ENCODE measurements at places on chromosomes 5 and 9.
A peak's percentile ranks its signal among the peaks of the same experiment; 100 is the strongest.

GRCh38 chr9:110876929-110877328 lies 161.3 kb downstream of the LPAR1 start:
- no peak for DNase-seq

GRCh38 chr5:112614285-112614684 lies 123.4 kb upstream of the APC start:
- DNase-seq, result no peak

GRCh38 chr5:110361471-110361870 lies 365.0 kb downstream of the TMEM232 start:
- DNase-seq, result no peak

DNA sequence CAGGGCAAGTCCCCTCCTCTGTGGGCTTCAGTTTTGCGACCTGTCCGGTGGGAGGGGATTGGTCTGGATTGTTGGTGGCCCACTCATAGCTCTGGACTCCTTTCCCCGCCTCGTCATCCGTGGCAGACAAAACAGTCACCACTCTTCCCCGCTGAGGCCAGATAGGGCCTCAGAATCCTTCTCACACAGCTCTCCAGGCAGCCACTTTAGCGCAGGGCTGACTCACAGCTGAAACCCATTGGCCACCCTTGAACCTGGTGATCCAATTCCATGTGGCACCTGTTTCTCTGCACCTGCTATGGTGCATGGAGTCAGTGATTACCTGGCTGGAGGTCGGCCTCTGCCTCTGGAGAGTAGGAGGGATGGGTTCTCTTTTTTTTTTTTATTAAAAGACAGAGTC lies 15.8 kb upstream of the CACFD1 start:
- DNase-seq, result no peak

DNA sequence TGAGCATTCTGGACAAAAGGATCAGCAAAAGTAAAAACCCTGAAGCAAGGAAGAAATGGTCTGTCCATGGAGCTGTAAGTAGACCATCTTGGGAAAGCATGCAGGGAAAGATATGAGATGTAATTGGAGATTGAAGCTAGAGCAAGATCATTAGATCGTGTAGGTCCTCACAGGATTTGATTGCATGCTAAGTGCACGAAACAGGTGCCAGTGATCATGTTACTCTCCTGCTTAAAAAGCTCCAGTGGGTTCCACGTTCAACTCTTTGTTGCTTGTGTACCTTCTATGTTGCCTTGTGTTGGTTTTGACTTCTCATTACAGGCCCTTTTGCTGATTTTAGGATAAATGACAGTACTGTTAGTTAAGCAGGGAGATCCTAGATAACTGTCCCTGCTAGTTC lies 442.0 kb downstream of the DMRT2 start:
- DNase-seq, result no peak

DNA sequence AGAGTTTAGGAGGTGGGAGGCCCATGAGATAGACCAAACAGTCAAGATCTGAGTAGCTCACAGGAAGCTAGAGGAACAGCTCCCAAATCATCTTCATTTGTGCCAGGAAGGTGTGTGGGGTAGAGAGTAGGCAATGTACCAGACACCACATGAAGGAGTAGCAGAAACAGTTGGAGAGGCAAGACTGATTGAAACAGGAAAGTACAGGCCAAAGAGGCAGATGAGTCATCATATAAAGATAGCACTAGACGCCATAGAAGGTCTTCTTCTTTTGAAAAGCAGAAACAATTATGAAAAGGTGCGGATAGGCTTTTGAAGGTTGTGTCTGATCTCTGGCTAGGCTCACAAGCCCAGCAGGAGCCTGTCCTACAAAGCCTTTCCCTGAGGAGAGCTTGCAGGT lies 62.7 kb upstream of the PALM2AKAP2 start:
- DNase-seq, result no peak

GRCh38 chr9:93893899-93894690 lies 61.1 kb downstream of the BARX1 start:
- no peak for DNase-seq

DNA sequence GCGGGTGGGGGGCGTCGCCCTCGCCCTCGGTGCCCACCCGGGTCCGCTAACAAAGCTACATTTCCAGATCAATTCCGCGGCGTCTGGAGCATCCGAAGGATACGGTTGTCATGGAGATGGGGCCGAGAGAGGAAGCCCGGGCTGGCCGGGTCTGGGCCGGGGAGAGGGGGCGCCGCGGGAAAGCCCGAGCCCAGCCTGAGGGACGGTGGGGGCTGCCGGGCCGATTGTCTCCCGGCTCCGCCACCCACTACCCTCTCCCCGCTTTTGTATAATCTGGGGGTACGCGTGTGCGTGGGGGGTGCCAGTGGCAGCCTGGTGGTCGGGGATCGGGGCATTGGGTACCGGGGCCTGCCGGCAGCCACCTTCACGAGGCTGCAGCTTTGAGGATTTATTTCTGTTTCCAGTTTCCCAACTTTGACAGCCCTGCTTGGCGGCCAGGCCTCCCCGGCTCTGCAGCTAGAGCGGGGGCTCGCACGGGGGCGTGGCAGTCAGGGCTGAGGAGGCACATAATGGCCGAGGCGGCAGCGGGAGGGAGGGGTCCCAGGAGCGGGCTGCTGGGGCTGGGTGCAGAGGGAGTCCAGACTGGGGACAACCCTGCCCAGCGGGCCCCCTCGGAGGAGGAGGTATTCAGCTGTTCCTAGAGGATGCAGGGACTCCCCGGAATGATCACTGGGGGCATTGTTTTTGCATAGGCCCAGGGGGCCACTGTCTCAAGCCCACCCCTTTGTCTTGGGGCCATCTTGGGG lies 626 bp downstream of the PSD2 start:
- no peak for DNase-seq

DNA sequence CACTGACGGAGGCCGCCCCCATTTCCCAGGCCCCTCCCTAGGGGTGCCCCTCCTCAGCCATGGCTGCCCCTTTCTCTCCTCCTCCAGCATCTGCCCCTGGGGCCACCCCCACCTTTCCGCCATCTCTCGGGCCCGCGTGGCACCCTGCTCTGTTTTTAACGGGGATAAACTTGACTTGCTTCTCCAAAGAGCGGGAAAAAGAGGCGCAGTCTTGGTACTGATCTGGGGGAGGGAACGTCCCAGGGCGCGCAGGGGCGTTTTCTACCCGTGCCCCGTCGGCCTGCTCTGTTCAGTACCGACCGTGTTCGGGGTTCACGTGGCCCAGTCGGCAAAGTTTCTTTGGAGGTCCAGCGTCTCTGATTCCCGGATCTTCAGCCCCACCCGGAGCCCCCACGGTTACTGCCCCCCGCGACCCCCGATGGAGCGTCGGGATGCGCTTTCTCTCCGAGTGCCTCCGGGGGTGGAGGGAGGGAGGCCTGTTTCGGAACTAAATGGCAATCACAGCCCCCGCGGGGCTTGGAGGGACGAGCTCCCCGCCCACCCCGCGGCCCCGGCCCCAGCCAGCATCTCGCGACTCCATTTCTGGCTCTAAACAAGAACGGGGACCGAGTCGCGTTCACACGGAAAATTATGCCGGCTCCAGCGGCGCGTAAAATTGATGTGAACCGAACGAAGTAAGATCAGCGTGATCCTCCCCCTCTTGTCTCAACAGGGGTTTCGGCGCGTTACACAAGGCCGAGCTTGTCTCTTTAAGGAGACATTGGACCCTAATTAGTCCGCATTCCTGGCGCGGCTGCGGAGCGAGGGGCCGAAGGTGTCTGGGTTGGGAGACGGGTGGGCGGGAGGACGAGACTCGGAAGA lies 1.1 kb upstream of the TLE4 start:
- peak; percentile 7 for DNase-seq

GRCh38 chr9:6575324-6576034 lies 70.0 kb downstream of the GLDC start:
- no peak for DNase-seq

- DNase-seq, result no peak
These were observed 53.5 kb downstream of the TLR4 start for GRCh38 chr9:117757561-117758190.

GRCh38 chr9:136602193-136602885 lies 56.5 kb upstream of the NOTCH1 start:
- DNase-seq, result no peak

DNA sequence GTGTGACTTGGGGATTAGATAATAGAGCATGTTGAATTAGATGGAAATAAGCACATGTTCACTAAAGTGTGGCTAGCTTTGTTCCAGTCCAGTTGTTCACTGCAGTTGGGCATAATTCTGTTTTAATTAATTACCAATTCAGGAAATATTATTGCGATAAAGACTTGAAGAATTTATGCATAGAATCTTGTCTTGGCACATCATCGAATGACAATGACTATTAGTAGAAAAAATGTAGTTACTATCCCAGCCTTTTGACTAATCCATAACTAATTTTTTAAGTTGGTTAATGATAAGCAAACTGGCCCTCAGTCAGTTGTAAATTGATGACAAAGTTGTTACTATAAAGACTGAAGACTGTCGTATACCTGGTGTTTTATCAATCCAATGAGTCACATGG lies 10.5 kb downstream of the LNPEP start:
- DNase-seq, result no peak

GRCh38 chr9:14452539-14452938 lies 138.6 kb upstream of the NFIB start:
- DNase-seq, result no peak

DNA sequence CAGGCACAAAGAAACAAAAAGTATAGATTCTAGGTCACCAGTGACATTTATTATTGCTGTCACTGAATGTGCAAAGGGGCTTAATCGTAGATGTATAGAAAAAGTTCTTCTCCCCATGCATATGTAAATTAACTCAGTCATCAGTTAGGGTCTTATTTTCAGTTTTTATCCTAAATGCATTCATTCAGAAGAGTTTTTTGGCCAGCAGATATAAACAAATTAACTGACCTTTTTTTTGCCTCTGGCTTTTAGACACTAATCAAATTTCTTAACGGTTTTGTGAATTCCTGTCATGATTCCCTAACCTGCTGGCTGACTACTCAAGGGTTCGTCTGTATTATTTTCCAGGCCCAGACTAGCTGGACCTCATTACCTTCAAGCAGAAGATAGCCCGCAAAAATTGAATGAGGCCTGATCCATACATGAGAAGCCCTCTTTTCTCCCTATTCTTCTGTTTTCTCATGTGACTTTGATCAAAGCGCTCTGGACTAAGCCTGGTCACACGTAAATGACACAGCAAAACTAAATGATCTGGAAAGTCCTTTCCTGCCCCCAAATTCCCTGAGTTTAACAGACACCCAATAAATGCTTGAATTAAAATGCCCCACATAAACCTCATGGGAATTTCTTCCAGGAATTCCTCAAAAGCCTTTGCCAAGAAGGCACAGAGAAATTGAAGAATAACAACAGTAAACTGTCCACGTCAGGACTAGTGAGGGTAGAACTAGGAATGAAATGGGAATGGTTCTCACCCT lies 83.7 kb downstream of the MYO10 start:
- DNase-seq, result no peak

DNA sequence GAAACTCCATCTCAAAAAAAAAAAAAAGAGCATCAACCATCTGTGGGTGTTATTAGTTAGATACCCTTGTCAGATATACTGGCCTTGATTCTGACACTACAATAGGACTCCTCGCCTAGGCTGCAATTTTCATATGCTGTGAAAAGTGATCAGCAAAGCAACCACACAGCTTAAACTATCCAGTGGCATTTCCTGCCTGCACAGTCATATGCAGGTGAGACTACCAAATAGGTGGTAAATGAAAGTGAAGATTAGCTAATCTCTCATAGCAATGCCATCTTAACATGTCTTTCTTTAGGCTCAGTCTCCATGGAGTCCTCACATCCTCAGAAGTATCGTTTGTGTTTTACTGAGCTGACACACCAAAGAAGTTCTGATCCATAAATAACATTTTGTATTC lies 40.8 kb downstream of the GRAMD2B start:
- no peak for DNase-seq

GRCh38 chr9:89400403-89401116 lies 82.3 kb downstream of the SECISBP2 start:
- no peak for DNase-seq

DNA sequence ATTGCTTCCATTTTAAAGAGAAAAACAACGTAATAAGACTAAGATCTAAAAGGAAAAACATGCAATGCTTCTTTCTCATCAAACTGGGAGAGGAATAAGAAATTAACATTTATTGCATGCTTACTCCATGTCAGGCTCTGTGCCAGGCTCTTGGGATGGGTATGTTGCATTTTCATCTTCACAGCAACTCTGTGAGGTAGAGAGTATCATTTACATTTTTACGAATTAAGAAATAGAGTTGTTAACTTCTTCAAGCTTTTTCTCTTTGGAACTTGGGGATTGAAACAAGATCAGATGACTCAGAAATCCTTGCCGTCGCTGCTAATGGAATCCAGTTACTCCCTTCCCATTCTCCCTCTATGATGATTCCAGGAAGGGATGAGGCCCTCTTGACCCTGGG lies 39.5 kb downstream of the PDE8B start:
- DNase-seq, result no peak

GRCh38 chr5:176446028-176446665 lies 2.0 kb upstream of the FAF2 start:
- no peak for DNase-seq

DNA sequence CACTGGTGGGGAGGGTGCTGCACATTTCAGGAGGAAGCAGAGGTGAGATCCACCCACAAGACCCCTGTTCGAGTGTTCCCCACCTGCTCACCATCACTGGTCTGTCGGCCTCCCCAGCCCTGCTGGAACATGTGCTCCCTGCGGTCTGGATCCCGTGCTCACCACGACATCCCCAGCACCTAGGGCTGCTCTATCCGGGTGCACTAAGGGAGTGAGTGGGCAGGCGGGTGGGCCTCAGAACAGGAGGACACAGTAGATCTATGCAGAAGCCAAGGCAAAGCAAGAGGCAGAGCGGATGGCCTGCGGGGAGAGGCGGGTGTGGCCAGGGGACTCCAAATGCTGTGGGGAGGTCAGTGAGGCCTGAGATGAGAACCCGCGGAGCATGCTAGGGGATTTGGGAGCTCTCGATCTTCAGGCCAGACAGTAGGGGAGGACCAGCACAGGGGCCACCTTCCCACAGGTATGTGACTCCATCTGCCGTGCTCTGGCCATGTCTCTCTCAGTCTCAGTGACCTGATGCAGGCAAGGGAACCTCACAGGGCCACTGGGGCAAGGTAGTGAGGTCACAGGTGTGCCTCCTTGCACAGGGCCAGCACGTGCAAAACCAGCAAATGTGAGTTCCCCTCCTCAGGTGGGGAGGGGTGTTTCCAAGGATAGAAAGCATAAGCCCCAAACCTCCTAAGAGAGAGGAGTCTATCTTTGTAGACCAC lies 134.2 kb downstream of the ZNF354C start:
- no peak for DNase-seq

DNA sequence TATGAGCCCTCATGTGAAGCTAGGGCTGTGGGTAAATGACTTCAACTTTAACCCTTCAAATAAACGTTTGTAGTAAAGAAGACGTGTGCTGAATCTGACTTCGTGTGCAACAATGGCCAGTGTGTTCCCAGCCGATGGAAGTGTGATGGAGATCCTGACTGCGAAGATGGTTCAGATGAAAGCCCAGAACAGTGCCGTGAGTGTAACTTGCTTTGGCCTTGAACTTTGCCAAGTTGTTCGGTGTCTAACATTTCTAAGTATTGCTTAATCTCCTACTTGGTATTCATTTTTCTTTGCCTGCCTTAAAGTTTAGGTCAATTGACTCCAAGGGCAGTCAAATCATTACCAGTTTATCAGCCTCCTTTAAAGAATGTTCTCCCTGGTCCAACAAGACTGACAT lies 18.2 kb downstream of the VLDLR start:
- DNase-seq, result no peak

GRCh38 chr5:23727271-23727670 lies 219.9 kb downstream of the PRDM9 start:
- no peak for DNase-seq

- DNase-seq, result no peak
These were observed 99.3 kb upstream of the LRRTM2 start for GRCh38 chr5:138974227-138975063.
